ENCODE measurements at places on chromosomes 1 and 21.
A peak's percentile ranks its signal among the peaks of the same experiment; 100 is the strongest.

- DNase-seq, result no peak
Observed at GRCh38 chr21:45578811-45579381, 36.7 kb upstream of the SLC19A1 start.

GRCh38 chr1:19287436-19288185 is 959 bp downstream of the AKR7A3 start:
- no peak for DNase-seq

DNA sequence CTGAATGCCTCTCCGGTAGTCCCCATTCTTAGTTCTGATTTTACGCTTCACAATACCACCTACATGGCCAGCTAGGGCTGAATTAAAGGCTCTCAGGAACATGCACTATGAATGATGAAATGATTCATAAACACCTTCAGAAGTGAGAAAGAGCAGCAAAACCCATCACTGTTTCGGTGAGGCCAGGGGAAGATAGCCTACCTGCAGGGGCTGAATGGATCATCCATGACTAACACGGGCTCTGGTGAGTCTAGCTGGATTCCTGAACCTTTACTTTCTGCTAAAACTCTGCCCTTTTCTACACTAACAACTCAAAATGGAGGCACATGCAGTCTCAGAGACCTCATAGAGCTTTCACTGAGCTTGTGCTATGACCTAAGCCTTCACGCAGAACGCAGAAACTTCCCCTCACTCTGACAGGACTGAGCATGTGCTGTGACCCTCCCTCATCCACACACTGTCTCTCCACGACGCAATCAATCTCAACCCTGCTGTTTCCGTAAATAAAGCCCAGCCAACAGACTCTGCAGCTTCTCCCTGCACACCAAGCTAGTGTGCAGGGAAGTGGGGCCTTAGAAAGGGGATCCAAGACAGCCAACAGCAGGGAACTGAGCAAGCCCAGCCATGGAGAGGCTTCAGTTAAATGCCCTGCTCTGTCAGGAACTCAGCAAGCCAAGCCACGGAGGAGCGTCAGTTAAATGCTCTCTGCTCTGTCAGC is 207.8 kb downstream of the SLC45A1 start:
- DNase-seq, result peak; percentile 5

DNA sequence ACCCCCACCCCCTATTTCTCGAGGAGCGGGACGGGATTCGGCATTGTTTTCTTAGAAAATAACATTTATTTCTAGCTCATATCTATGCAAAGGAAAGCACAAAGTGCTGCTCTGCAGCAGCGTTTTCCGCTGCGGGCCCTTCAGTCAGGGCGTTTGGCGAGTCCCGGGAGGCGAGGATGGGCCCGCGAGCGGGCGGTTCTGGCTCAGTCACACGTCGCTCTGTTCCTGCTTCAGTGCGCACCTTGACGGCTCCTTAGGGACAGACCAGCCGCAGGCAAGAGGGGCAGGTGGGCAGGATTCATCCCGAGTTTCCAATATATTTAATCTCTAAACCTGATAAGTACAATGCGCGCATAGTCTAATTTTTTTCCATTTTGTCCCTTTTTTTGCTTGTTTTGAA is 5.7 kb downstream of the DMRTA2 start:
- DNase-seq, result no peak

DNA sequence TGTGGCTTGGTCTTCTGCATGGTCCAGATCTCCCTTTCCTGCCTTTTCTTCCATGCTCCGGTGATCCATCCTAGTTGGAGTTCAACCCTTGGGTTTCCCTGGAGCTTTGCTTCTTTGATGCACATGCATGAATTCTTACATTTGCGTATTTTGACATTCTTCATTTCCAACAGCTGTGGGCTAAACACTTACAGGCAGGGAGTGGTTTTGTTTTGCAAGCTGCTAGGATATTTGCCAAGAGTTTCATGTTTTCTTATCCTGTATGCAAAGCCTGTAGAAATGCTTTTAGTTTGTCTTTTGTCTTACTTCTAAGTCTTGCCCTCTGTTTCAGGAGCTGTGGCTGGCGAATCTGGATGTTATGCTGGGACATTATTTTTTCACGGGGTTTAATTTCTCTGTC is 90.3 kb upstream of the PAXBP1 start:
- DNase-seq, result no peak

DNA sequence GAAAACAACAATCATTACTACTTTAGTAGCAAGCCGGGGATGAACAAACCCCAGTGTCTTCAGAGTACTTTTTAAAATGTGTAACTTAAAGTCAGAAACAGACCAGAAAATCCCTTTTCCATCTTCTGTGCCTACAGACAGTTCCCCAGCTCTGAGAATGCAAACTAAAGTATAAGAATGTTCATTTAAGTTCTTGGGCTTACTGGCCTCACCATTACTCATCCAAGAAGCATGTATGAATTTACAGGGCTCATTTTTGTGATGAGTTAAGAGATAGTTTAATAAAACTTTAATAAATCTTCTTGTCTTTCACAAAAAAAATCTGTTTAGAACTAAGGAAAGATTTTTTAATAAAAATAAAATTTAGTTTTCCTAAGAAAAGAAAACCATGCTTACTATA is 4.6 kb downstream of the LPGAT1 start:
- no peak for DNase-seq

GRCh38 chr1:167774710-167775109 is 52.9 kb downstream of the MPZL1 start:
- no peak for DNase-seq

GRCh38 chr1:197750366-197750765 is 24.9 kb downstream of the DENND1B start:
- DNase-seq, result no peak

GRCh38 chr1:20846461-20847374 is 59.6 kb upstream of the HP1BP3 start:
- DNase-seq, result no peak

GRCh38 chr1:170254371-170254770 is 108.6 kb downstream of the NTMT2 start:
- no peak for DNase-seq

DNA sequence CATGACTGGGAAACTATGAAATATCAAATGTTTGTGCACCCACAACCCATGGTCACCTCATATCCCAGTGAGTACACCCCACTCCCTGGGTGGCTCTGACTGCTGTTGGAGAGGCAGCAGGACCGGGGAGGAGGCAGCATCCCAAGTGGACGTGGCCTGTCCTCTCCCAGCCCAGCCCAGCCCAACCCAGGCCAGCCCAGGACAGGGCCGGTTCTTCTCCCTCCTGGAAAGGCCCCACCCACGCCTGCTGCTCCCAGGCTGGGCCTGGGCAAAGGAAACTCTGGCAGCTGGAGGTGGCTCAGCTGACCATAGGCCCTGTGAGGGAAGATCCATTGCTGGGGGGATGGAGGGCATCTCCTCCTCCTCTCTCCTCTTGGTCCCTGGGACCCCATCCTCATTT is 19.1 kb downstream of the MATN1 start:
- no peak for DNase-seq

DNA sequence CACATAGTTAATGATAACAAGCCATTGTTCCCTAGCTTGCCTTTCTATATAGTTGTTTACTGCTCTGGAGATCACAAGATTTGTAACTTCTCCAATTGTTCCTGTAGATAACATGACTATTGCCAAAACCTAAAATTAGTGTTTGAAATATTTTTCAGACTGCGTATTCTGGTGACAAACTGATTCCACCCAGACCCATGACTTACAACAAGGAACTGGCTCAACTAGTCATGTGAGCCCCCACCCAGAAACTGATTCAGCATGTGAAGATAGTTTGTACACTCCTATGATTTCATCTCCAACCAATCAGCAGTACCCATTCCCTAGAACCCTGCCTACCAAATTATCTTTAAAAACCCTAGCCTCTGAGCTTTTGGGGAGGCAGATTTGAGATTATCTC is 131.4 kb upstream of the BCL9 start:
- DNase-seq, result no peak

GRCh38 chr1:201718346-201719202 is 110.4 kb upstream of the IPO9 start:
- DNase-seq, result peak; percentile 46

GRCh38 chr21:35838350-35838749 is 222.0 kb downstream of the SETD4 start:
- no peak for DNase-seq

GRCh38 chr1:17207966-17208418 is 3.1 kb downstream of the PADI1 start:
- peak; percentile 70 for DNase-seq

GRCh38 chr1:226425431-226426031 is 17.6 kb upstream of the PARP1 start:
- DNase-seq, result no peak

- no peak for DNase-seq
Observed at GRCh38 chr1:59641836-59642235, 172.9 kb upstream of the HOOK1 start.

Measured in A549 (cell line).